ENCODE measurements at places on chromosomes 13 and 19. TPM values are rescaled to one million over a fixed set of nuclear protein-coding genes. Genes with fewer than 3 reads are reported as not detected.

CLEC11A gene
- 8.1 TPM for total RNA-seq

C19orf67 gene
- not detected for total RNA-seq

CKAP2 gene
- total RNA-seq = 7.9 TPM

IFNL1 gene
- not detected for total RNA-seq

SIGLECL1 gene
- not detected for total RNA-seq

FBXO17 gene
- total RNA-seq = 14.9 TPM

RYR1 gene
- total RNA-seq = 3.4 TPM

KIR3DL2 gene
- not detected for total RNA-seq

ZNF677 gene
- 25.5 TPM for total RNA-seq

DIAPH3 gene
- 0.23 TPM for total RNA-seq

AZU1 gene
- total RNA-seq = not detected

DNA sequence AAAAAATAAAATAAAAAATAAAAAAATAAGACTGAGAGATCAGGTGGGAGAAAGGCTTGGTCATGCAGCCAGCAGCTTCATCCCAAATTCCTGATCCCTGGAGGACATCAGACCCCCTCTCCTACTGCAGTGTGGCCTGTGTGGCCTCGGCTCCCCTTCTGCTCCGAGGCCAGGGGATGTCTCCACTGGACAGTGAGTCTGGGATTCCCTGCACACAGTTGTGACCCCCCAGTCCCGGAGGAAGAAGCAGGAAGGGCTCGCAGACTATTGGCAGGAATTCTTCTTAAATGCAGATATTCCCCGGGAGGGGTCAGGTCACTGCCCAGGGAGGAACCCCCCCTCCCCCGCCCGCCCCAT, 41.9 kb downstream of the ZNF627 start:
- DNase-seq = no peak

DNA sequence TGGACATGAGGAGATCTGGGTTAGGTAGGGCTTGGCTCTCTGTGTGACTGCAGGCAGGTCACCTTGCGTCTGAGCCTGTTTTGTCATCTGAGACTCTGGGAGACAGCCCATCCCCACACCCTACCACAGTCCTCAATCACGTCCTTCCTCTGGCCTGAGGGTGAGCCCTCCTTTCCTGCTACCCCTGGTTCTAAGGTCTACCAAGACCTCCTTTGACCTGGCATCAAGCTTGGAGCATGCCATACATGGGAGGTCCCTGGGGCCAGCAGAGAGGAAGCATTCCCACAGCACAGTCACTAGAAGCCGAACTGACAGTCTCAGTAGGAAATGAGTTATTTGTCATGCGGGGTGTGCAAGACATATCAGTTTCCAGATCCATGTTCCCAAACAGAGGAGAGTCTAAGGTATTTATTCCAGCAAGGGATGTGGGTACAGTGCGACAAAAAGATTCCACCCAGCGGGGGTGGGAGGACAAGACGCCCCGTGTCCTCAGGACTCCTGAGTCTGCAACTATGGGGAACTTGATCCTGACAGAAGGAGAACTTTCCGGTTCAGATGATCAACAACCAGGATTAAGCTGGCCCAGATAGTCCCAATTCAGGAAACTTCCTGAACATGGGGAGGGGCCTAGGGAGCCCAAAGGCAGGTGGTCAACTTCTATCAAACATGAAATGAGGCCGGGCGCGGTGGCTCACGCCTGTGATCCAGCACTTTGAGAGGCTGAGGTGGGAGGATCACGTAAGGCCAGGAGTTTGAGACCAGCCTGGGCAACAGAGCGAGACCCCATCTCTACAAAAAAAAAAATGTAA, 9.5 kb downstream of the ARRDC2 start:
- no peak for DNase-seq

DNA sequence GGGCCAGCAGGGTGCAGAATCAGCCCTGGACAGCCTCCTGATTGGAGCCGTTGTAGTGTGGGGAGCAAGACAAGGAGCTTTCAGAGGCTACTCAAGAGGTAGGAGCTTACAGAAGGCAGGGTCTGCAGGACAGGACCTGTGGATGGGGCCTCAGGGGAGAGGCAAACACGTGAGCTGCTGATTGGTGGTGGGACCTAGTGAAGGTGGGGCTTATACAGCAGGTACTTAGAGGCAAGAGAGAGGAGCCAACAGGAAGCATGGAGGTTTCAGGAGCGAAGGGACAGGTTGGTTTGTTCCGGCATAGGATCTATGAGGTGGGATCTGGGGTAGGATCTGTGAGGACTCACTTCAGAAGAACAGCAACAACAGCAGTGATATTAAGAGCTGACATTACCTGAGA, 32.4 kb downstream of the ZSWIM4 start:
- DNase-seq = no peak

DNA sequence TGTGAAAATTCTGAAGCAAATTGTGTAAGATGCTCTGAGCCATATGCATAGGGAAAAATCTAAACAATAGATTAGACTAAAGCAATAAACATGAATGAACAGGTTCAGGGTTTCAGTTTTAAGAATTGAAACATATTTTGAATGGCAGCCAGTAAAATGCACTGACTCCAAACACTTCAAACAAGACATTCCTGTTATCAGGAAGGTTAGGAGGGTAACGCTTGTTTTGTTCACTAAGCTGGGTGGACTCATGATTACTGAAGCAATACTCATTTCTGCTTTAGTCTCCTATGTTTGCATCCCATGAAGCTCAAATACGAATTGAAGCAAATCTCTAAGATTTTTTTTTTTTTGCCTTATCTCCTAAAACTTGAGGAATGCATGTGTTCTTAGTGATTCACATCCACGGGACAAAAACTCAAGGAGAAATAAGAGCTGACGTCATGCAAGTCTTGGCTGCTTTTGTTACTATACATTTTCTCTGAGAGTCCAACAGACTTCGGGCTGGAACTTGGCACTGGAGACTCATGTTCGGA, 29.1 kb upstream of the IGFL4 start:
- DNase-seq = no peak

DNA sequence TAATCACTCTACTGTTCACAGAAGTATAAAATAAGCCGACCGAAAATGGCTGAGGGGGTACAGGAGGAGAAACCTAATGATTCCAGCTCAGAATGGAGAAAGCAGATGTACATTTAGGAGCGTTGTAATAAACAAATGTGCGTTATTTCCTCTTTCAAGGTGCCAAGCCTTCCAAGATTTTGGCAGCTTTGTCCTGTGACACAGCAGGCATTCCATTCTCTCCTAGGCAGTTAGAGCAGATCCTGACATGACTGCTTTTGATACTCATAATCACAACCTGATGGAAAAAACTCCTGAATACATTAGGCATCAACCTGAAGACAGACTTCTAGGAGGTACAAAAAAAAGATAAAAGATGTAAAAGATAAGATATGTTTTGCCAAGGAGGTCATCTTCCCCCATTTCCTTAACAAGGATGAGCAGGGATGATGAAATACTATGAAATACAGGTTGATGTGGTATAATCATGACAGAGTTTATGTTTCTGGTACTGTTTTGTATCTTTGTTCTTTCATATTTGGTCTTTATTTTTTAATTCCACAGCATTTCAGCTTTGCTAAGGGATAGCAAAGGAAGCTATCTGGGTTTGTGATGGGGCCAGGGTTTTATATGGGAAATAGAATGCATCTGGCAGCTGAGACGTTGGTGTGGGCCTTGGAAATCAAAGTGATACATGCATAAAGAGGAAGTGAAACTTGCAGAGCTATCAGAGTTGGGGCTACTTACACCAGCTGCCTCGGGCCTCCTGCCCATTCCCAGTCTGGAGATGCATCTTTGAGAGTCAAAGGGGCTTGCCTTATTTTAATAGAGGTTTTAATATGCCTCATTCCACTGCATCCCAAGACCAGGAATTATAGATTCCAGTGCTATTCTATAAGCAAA, 222.5 kb downstream of the OXGR1 start:
- DNase-seq = no peak

DNA sequence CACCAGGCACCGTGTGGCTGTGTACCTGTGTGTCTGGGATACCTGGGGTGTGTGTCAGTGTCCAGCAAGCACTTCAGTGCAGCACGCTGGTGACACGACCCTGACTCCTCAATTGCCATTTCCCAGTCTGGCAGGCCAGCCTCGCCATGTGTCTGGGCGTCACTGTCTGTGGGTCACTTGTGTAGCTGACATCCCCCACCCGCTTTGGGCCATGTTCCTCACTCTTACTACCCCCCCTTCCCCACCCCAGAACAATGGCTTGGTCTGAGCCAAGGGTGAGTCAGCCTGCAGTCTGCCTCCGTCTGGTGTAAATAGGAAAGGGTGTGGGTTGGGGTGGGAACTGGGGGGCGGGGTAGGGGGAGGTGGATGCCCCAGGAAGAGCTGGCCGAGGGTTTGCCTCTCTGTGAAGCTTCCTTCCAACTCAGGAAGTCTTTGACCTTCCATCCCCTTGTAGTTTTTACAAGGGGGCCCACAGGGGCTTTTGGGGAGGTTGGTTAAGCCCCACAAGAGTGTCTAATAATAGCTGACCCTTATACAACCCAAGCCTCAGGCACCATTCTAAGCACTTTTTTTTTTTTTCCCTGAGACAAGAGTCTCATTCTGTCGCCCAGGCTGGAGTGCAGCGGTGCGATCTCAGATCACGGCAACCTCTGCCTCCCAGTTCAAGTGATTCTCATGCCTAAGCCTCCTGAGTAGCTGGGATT, 17.6 kb downstream of the NOVA2 start:
- DNase-seq = no peak

DNA sequence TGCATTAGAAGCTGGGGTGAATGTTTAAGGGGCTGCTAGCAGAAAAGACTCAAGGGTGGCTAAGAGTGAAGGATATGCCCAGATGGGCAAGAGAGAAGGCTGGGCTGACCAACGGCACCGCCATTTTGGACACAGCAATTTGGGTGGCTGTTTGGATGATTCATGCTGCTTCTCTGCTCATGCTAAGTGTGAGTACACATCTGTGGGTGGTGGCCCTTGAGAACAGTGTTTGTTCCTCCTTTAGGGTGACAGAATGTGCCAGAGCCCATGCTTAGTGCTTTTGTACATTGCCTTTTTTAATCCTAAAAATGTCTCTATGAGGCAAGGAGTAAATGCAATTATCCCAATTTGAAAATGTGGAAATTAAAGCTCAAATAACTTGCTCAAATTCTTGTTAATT, 9.8 kb downstream of the CBY2 start:
- no peak for DNase-seq

- DNase-seq = no peak
Measured at GRCh38 chr19:58183817-58184215, 955 bp downstream of the ZNF274 start.

DNA sequence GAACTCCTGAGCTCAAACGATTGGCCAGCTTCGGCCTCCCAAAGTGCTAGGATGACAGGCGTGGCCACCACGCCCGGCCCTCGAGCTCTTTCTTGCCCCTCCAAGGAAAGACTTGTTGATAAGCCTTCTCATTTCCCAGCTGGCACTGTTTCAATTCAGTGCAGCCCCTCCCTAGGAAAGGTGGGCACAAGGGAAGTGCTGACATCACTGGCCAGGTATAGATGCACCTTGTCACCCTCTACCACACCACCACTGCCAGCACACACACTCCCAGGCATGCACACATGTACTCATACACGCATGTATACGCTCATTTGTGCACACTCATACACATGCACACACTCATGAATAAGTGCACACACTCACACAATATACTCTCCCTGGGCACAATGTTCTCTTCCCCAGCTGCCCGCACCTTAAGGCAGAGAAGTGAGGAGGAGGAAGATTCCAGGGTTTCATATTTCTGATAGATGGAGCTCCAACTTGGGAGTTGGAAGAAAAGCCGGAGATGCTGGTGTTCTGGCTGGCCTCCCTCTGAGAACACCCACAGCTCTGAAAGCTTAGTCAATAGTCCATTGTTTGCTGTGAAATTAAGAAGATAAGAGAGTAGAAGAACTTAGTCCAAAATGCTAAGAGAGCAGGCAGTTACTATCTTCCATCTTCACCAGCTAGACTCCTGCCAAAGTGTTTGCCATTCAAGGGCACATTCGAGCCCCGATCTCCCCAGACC, 196.7 kb downstream of the FOXO1 start:
- no peak for DNase-seq

DNA sequence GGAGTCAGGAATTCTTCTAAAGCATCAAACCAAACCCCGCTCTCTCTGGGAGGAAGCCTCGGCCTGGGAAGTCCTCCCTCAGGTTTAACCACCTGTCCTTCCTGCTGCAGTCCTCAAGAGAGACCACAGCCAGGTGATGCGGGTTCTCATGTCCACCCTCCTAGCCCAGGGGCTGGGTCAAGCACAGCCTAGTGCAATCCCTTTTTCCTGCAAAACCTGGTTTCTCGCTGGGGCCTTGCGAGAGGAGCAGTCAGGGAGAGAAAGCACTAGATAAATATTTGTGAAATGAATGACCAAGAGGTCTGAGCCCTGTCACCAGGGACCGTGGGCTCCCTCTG, 2.4 kb downstream of the SLC8A2 start:
- DNase-seq = no peak

DNA sequence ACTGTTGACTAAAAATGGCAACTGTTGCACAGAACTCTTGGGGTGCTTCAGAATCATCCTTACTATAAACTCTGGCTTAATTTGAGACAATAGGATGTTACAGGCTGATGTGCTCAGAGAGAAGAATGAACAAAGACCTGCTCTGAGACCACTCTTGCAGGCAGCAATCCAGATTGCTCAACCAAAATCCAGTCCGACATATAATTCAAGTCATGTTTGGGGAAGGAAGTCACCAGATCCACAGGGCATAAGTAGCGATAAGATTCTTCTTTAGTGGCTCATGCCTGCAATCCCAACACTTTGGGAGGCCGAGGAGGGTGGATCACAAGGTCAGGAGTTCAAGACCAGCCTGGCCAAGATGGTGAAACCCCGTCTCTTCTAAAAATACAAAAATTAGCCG, 20.6 kb downstream of the MTMR6 start:
- no peak for DNase-seq

GRCh38 chr13:21175656-21176214, 617 bp downstream of the SKA3 start:
- no peak for DNase-seq

DNA sequence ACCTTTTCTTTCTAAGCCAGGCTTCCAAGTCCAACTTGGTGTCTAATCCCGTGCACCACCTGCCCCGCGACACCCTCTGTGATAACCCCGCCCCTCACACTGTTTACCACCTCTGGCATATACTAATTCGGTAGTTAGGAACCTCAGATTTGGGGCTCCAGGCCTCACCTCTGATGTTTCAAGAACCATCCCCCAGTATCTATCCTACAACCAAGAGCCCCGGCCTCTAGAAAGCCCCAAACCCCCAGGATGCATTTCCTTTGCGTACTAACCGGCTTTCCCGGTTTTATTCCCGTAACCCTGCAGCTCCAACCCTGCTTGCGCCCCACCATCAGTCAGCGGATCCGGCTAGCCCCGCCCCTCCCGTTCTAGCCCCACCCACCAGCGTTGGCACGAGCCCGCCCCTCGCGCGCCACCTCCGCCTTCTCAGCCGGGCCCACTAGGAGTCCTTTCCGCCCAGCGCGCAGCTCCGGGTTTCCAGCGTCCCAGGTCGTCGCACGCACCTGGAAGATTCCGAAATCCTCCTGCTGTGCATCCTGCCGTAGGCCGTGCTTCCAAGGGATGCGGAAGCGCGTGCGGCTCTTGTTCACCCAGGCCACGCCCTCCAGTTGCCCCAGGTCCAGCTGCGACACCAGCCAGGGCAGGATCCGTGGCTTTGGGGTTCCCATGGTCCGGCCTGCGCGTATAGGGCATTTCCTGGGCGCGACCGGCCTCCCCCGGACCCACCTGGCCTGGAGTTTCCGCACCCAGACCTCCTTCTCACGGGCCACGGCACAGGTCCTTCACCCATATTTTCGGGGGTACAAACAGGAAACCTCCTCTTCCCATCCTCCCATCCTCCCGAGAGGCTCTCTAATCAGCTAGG, 1.3 kb downstream of the IRF3 start:
- peak; percentile 94 for DNase-seq
